Ecto neural progenitor cell (in vitro differentiated cells): ENCODE measurements at places on chromosomes 12 and 14.

DNA sequence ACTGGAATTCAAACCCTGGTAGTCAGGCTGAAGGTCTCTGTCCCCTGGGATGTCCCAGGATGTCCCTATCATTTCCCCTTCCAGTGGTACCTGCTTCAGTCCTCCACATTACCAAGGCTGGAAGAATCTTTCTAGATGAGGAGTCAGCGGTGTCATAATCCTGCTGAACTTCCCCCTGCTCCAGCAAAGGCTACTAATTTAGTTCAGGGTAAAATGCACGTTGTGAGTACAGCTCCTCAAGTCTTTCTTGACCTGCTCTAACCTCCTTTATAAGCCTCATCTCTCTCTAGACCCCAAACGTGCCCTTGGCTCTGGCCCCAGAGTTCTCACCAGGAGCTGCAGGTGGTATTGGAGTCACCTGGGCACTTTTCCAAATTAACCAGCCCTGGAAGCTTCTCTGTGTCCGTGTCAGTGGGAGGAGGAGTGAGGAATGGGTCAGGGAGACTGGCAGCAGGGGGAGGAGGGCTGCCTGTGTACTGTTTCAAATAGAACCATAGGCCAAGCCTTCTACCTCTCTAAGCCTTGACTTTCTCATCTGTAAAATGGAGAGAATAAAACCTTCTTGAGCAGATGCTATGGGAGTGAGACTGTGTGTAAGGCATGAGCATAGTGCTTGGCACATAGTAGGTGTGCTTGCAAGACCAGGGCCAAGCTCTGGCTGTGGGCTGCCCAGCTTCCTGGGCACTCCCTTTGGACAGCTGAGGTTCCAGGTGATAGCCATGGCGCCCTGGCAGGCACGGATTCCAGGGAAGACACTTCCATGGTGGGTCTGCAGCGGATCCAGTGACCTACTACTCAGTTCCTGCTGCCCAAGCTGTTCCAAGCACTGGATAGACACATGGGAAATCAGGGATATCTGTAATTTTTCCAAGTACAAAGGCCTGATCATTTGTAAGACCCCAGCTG, 24.5 kb downstream of the ASB2 start:
- no peak for DNase-seq

DNA sequence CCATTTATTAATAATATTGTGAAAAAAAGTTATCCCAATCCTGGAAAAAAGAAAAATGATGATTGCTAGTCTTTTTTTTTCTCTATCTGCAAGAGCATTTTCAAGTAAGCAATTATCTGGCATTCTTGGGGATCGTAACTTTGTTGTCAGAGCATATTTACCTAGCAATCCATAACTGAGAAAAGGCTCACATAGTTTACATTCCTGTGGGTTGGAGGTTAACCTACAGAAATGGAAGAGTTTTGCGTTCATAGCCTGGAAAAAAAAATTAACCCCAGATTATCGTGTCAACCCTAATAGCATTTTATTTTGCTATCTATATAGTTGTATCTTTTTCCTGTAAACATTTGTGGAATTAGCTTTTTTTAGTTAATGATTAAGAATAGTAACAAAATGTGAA, 292.3 kb downstream of the DAD1 start:
- no peak for DNase-seq

GRCh38 chr12:66538970-66539369, 139.9 kb downstream of the GRIP1 start:
- DNase-seq: no peak

DNA sequence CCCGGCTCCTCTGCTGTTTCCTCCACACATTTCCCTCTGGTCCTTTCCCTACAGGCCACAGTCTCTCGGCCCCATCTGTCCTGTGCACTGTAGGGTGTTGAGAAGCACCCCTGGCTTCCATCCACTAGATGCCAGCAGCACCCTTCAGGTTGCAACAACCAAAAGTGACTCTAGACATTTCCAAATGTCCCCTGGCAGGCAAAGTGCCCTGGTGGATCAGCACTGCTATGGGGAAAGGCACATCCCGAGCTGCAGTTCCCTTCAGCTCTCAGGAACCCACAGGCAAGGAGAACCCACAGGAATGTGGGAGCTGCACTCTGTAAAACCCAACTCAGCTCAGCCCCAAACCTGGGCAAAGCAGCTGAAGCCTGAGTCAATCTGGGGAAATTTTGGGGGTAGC, 77.0 kb downstream of the RBM19 start:
- DNase-seq: no peak
